Upper lobe of left lung (tissue), 6 donors: ENCODE measurements at places on chromosomes 3 and 15.

GRCh38 chr15:49902685-49903501 lies 216.1 kb downstream of the ATP8B4 start:
- DNase-seq: no peak

- peak; percentile 46 for DNase-seq
These were observed 5.2 kb upstream of the TRPM1 start for GRCh38 chr15:31106495-31107300.

DNA sequence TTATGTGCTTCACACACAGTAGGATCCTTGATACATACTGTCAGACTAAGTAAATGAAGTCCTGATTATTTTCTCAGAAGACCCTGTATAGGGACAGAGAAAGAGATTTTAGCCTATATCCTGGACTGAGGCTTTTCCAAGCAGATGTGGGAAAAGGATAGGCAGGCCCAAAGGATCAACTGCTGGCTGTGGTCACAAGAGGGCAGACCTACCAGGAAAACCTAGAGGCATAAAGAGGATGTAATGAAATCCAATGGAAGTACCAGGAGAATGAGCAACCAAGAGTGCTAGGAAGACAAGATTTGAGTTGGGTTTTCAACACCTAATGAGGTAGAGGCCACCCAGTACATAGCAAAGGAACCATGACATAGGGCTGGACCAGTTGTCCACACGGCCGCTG lies 23.1 kb downstream of the DCLK3 start:
- DNase-seq: no peak

DNA sequence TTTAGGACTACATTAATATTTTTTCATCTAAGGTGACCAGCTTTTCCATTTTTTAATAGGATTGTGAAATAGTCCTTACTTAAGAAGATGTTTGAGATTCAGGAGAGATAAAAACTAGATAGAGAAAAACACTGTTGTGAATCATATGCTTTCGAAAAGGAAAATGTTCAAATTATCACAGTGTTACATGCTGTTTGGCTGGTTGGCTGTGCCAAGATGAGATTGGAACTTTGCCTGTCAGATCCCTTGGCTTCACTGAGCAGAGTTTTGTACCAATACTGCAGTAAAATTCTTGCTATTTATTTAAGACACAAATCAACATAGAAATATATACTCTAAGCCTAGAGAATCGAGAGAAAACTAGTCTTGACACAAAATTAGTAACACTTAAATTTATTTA lies 117.2 kb downstream of the OXSM start:
- no peak for DNase-seq

DNA sequence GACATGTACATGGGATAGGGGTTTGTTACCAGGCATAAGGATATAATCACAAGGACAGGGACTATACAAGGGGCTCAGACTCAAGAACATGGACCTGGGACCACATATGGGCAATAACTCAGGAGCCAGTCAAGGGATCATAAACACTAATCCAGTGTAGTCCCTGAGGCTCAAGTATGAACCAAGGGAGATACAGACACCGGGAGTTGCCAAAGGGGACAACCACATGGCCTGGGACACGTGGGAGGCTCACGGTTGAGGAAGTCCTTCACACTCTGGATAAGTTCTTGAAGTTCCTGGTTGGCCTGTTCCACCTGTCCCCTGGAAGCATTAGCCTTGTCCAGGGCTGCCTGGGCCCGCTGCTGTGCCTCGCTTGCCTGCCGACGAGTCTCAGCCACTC lies 1.8 kb upstream of the USP19 start:
- DNase-seq: no peak

- DNase-seq: no peak
These were observed 13.6 kb upstream of the NANOGP8 start for GRCh38 chr15:35098737-35099136.

DNA sequence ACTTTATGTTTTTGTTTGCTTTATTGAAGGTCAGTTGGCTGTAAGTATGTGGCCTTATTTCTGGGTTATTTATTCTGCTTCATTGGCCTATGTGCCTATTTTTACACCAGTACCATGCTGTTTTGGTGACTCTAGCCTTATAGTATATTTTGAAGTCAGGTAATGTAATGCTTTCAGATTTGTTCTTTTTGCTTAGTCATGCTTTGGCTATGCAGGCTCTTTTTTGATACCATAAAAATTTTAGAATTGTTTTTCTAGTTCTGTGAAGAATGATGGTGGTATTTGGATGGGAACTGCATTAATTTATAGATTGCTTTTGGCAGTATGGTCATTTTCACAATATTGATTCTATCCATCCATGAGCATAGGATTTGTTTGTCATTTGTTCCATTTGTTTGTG lies 63.5 kb upstream of the TTC14 start:
- DNase-seq: no peak

DNA sequence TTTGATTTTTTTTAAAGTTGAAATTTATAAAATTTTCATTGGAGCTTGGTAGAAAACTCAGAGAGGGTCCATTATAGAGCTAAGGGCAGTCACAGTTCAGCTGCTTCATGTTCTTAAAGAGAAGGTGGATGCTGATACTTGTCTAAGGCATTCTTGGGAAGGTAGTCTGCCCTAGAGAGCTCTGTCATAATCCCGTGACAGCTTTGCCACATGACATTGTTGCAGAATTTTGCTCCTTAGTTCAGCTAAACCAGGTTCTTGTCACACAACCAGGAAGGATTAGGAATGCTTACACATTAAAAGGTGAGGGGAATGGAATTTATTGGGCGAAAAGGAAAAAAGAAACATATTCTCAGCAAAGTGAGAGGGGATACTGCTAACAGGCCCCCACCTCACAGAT lies 130.9 kb downstream of the GMNC start:
- no peak for DNase-seq

- DNase-seq: peak; percentile 68
These were observed 43.8 kb upstream of the FBXL22 start for GRCh38 chr15:63553388-63553791.

DNA sequence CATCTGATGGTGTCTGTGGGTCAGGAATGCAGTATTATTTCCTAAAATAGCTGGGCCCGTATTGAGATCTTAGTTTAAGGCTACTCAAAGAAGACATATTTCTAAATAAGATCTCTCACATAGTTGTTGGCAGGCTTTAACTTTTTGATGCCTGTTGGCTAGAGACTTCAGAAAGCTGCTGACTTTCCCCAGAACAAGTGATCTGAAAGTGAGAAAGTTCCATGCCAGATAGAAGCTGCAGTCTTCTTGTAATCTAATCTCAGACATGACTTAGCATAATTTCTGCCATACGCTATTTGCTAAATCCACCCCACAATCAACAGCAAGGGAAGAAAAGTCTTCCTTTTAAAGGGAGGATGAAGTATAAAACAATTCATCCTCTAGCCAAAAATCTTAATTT lies 867.1 kb downstream of the IGSF11 start:
- DNase-seq: no peak

- DNase-seq: peak; percentile 46
These were observed 277.2 kb downstream of the UBE2E2 start for GRCh38 chr3:23480329-23480714.

DNA sequence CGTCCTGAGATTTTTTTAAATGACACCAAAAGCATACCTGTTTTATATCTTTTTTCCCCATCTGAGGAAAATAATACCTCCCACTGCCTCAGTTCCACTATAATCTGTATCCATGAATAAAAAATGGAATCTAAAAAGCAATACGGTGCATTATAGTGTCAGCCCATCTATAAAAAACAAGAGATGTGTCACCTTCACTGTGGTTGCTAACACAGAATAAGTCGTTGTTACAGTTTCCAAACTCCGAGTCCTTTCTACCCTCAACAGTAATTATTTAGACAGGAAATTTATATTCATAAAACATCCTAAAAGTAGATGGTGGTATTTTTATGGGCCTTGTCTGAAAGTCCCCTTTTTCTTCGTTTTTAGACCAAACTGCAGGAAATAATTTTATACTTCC lies 19.4 kb downstream of the RFTN1 start:
- DNase-seq: no peak

GRCh38 chr15:68401496-68402431 lies 30.2 kb downstream of the ITGA11 start:
- no peak for DNase-seq

DNA sequence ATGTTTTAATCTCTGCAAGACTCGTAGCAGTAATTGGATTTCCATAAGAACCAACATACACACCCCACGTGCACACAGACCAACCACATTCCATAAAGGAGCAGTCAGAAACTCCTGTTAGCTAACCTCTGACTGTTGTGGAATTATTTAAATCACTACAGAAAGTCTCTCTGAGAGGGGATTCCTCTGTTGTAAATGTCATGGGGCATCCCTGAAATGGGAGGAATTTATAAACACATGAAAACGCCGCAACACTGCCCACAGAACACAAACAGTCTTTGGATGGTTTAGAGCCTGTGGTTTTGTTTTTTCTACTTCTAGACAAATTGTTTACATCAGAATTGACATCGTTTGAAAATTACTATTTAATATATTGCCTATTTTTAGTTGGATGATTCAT lies 740.1 kb upstream of the GRM7 start:
- DNase-seq: no peak
